ENCODE measurements at places on chromosomes 5 and 9.
A peak's percentile ranks its signal among the peaks of the same experiment; 100 is the strongest.

- no peak for DNase-seq
These were observed 99.4 kb downstream of the INSL6 start for GRCh38 chr9:5085993-5086392.

- peak; percentile 41 for DNase-seq
These were observed 33.1 kb downstream of the APTX start for GRCh38 chr9:32968101-32969011.

- DNase-seq: no peak
These were observed 757 bp upstream of the CCDC192 start for GRCh38 chr5:127702434-127702833.

GRCh38 chr9:13568405-13568804 is 288.9 kb upstream of the MPDZ start:
- no peak for DNase-seq

- no peak for DNase-seq
These were observed 12.4 kb downstream of the NUDT2 start for GRCh38 chr9:34341659-34342295.

DNA sequence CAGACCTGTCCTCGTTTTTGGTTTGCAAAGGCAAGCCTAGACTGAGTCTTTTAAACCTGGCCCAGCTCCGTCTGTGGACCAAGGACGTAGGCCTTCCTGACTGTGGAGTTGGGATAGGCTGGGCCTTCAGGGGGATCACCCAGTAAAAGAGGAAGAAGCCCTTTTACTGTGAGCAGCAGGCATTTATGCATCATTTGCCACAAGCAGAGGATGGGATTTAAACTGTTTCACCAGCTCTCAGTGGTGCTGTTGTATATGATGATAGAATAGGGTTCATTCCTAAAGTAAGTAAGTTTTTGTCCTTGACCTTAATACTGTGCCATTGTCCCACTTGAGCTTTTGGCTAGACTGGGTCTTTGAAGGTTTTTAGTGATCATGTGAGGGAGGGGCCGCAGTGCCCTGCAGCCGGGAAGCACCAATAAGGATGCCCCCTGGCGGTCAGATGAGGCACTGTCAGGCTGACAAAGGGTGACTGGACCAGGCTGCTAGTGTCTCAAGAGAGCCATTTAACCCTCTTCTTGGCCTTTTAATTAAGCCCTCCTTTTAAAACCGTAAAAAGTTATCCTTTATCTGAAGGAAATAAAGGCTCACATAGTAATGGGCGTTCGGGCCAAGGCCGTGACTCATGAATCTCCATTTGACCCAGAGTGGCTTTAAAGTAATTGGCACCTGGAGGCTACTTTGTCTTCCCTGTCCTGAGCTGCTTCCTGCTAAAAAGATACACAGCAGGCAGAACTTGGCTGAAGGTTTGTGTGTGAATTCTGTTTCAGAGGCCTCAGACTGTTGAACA is 74.0 kb downstream of the UBAP1 start:
- peak; percentile 42 for DNase-seq

DNA sequence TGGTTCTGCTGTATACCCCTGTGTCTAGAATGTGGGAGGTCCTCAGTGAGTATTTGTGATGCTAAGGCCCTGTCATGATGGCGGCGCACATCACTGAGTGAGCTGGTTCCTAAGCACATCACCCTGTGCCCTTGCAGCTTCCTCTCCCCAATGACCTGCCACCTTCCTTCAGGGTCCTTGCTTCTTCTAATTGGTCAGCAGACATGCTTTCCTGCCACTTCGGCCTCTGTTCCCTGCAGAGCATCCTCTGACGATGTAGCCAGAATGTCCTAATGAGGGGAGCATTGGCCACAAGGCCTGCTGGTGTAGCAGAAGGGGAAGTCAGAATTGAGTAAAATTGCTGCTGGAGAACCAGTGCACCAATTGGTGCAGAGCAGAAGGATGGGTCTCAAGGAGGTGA is 31.1 kb upstream of the ANGPTL2 start:
- DNase-seq: no peak

DNA sequence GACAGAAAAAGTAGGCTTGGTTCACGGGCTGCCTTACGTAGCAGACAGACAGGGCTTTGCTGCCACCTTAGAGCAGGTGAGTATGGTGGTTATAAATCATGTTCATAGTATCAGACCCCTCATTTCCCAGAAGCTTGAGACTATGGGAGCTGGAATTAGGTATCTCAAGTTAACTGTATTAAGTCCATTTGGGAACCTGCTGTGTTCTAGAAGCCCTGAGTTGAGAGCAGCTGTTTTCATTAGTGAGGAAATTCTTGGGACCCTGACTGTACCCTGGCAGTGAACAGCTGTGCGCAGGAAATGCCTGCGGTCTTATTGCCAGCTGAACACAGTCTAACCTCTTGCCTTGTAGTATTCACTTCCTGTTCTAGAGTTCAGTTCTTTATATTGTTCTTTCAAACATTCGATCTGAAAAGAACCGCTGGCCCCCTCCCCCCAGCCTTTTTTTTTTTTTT is 29.8 kb downstream of the UGCG start:
- DNase-seq: peak; percentile 63

GRCh38 chr9:34493972-34494535 is 28.7 kb downstream of the ENHO start:
- DNase-seq: peak; percentile 11

- no peak for DNase-seq
These were observed 76.3 kb upstream of the PTGER4 start for GRCh38 chr5:40603378-40603777.

Measured in stimulated activated CD4-positive, alpha-beta T cell treated with anti-CD3 and anti-CD28 coated beads, Interleukin-4, amount 100 ng/mL, for 4 hours (primary cell).